Lower lobe of right lung (tissue), 2 donors: ENCODE measurements at places on chromosomes 7 and 10. TPM values are rescaled to one million over a fixed set of nuclear protein-coding genes. Genes with fewer than 3 reads are reported as not detected.

The POU6F2 gene
- not detected for total RNA-seq

The JMJD1C gene
- 100.0 TPM for total RNA-seq

The CALHM3 gene
- not detected for total RNA-seq

The IQUB gene
- 3.2 TPM for total RNA-seq

GRCh38 chr10:5924889-5925288, 34.8 kb downstream of the FBH1 start:
- no peaks in the 10 kb centered on the region for H3K4me1 ChIP-seq
- DNase-seq: no peak
- no peaks in the 10 kb centered on the region for H3K27me3 ChIP-seq
- no peak overlapping the region for H3K27ac ChIP-seq
- peaks cover 100% of the 10 kb centered on the region for H3K36me3 ChIP-seq

GRCh38 chr7:39855325-39855674, 94.8 kb upstream of the CDK13 start:
- no peak overlapping the region for H3K27ac ChIP-seq
- H3K27me3 ChIP-seq: no peaks in the 10 kb centered on the region
- H3K4me1 ChIP-seq: no peaks in the 10 kb centered on the region
- H3K36me3 ChIP-seq: no peaks in the 10 kb centered on the region
- H3K4me3 ChIP-seq: peak overlapping the region; percentile 44

GRCh38 chr7:131570401-131570800, 14.0 kb upstream of the PODXL start:
- no peak overlapping the region for H3K27ac ChIP-seq
- no peaks in the 10 kb centered on the region for H3K27me3 ChIP-seq
- DNase-seq: no peak
- no peaks in the 10 kb centered on the region for H3K4me1 ChIP-seq
- no peaks in the 10 kb centered on the region for H3K36me3 ChIP-seq

The LIPN gene
- total RNA-seq: 1.6 TPM

DNA sequence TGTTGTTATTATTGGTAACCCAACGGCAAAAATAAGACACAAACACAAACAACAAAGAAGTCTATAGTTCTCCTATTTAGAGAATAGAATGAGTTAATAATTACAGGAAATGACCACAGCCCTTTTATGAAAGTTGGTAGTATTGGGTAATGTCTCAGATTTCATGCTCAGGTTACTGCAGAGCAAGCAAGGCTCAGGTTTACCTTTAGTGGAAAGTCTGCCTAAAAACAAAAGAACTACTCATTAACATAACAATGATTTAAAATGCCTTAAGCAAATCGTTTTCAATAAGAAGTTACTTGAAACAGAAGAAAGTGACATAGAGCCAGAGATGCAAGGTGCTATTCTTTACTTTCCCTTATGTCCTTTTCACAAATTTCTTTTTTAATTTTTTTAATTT, 441.2 kb downstream of the PLXDC2 start:
- DNase-seq: no peak
- H3K4me3 ChIP-seq: no peak overlapping the region
- no peaks in the 10 kb centered on the region for H3K27me3 ChIP-seq
- H3K27ac ChIP-seq: no peak overlapping the region
- H3K36me3 ChIP-seq: peaks cover 15% of the 10 kb centered on the region

DNA sequence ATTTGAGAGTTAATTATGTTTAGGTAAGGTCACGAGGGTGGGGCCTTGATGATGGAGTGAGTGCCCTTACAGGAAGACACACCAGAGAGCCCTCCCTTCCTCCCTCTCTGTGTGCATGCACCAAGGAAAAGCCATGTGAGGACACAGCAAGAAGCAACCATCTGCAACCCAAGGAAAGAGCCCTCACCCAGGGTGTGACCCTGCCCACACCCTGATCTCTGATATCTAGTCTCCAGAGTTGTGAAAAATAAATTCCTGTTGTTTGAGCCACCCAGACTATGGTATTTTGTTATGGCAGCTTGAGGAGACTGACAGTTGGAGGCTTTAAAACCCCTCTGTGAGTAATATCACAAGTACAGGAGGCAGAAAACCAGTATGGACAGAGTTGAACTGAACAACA, 15.0 kb upstream of the MCM10 start:
- H3K27ac ChIP-seq: no peak overlapping the region
- H3K36me3 ChIP-seq: peaks cover 1% of the 10 kb centered on the region
- no peaks in the 10 kb centered on the region for H3K4me1 ChIP-seq
- no peak overlapping the region for H3K4me3 ChIP-seq

- H3K27me3 ChIP-seq: no peaks in the 10 kb centered on the region
- H3K4me3 ChIP-seq: no peak overlapping the region
- H3K4me1 ChIP-seq: no peaks in the 10 kb centered on the region
- no peaks in the 10 kb centered on the region for H3K36me3 ChIP-seq
- no peak for DNase-seq
Observed at GRCh38 chr10:106384496-106384895, 780.0 kb downstream of the SORCS1 start.

DNA sequence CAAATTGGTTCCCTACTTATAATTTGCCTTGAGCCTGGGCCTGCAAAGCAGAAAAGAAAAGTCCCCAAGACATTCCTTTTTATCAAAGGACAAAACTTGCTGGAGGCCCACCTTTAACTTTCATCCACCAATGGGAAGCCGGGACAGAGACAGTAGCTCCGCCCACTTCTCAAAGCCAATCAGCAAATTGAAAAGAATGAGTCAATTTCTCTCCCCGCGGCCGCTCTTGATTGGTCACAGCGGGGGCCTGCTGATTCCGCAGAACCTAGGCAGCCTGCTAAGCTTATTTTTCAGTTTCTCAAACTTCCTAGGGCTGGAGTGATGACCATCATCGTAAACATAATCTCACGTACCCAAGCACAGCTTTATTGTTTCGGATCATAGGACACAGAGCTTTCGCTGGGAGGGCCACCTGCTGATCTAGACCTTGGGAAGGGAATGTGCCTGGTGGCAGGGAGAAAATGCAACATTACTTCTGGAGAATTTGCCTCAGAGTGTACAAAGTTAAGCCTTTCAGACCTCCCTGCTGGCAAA, at the start of gene SLC13A4:
TSS of gene SLC13A4 (minus strand) at position 51 of the 534 bp plus-strand sequence. CDS start 690 bp downstream, outside the sequence.
- H3K27ac ChIP-seq: no peak within 1 kb of the TSS
- no peak within 1 kb of the TSS for H3K4me3 ChIP-seq
- H3K36me3 ChIP-seq: no peaks in the 10 kb centered on the region
- no peaks in the 10 kb centered on the region for H3K27me3 ChIP-seq

DNA sequence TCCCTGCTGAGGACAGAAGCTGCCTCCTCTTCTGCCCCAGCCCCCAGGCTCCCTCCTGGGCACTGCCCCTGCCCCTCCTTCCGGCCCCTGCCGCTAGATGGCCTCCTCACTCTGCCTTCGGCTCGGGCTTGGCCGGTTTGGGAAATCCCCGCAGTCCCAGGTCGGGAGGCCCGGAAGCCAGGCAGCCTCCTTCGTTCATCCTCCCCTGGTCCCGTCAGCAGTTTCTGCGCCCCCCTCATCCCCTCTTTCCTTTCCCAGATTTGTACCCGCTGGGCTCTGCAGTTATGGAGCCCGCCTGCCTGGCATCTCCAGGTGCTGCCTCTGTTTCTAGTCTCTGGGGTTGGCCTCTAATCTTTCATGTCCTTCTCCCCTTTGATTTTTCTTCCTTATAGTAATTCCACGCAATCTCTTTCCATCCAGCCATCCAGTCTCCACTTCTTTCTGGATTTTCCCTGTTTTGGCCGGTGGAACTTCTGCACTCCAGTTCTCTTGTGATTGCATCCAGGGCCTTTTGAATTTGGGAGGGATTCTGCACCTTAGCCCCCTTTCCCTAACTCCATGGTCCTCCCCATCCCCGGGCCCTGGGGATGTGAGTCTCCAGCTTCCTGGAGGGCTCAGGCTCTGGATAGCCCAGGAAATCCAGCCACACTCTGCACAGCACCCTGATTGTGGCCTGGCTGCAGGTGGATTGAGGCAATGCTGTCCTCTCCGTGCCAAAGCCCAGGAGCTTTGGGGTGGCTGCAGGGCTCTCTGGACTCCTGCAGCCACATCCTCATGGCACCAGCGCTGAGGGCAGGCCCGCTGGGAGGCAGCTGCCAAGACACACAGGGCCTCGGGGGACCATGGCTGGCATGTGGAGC, 3.3 kb upstream of the SHH start:
- H3K4me3 ChIP-seq: no peak overlapping the region
- peaks cover 58% of the 10 kb centered on the region for H3K27me3 ChIP-seq
- H3K4me1 ChIP-seq: peaks cover 12% of the 10 kb centered on the region
- peak; percentile 79 for DNase-seq

- peaks cover 70% of the 10 kb centered on the region for H3K36me3 ChIP-seq
- no peak overlapping the region for H3K27ac ChIP-seq
- H3K4me1 ChIP-seq: no peaks in the 10 kb centered on the region
- H3K27me3 ChIP-seq: no peaks in the 10 kb centered on the region
- DNase-seq: no peak
- H3K4me3 ChIP-seq: no peak overlapping the region
Observed at GRCh38 chr10:5732141-5732540, 47.5 kb downstream of the TASOR2 start.

The PHYHIPL gene
- total RNA-seq: not detected

GRCh38 chr10:103852189-103852711, 3.1 kb downstream of the SH3PXD2A start:
- no peaks in the 10 kb centered on the region for H3K27me3 ChIP-seq
- H3K4me3 ChIP-seq: no peak overlapping the region
- DNase-seq: no peak
- peak overlapping the region; percentile 48 for H3K27ac ChIP-seq
- no peaks in the 10 kb centered on the region for H3K36me3 ChIP-seq

The MMD2 gene
- total RNA-seq: not detected

- H3K27me3 ChIP-seq: no peaks in the 10 kb centered on the region
- H3K27ac ChIP-seq: no peak overlapping the region
- no peak overlapping the region for H3K4me3 ChIP-seq
- H3K36me3 ChIP-seq: no peaks in the 10 kb centered on the region
Observed at GRCh38 chr7:154178895-154179294, 126.7 kb downstream of the DPP6 start.

- H3K4me3 ChIP-seq: no peak overlapping the region
- H3K36me3 ChIP-seq: no peaks in the 10 kb centered on the region
- H3K27ac ChIP-seq: peak overlapping the region; percentile 26
- DNase-seq: no peak
Observed at GRCh38 chr10:110399106-110399964, 94.6 kb upstream of the SMNDC1 start.

- DNase-seq: no peak
- peaks cover 32% of the 10 kb centered on the region for H3K27me3 ChIP-seq
- no peaks in the 10 kb centered on the region for H3K36me3 ChIP-seq
- no peak overlapping the region for H3K27ac ChIP-seq
- H3K4me1 ChIP-seq: no peaks in the 10 kb centered on the region
Observed at GRCh38 chr10:110664483-110665420, 20.6 kb downstream of the RBM20 start.

DNA sequence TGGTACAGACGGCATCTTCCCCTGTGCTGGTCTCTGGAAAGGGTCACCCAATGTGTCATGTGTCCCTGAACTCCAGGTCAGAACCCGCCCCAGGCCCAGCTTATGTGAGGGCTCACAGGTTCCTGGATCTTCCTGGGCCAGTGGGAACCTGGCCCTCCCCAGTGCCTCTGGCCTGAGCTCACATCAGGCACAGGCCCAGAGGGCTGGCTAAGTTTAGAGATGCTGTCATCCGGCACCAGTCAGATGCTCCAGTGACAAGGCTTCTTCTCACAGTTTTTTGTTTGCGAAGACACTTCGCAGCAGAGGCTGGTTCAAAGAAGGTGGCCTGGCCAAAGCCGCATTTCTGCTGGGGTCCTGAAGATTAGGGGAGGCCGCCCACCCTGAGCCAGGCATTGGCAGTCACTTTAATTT, 11.8 kb downstream of the CAMK2B start:
- DNase-seq: no peak
- peaks cover 12% of the 10 kb centered on the region for H3K4me1 ChIP-seq
- H3K27ac ChIP-seq: no peak overlapping the region
- H3K36me3 ChIP-seq: no peaks in the 10 kb centered on the region

- H3K4me1 ChIP-seq: peaks cover 34% of the 10 kb centered on the region
- DNase-seq: no peak
- peaks cover 7% of the 10 kb centered on the region for H3K36me3 ChIP-seq
- H3K4me3 ChIP-seq: no peak overlapping the region
Observed at GRCh38 chr7:95429241-95429990, 5.4 kb downstream of the PON2 start.

The HOXA10 gene
- 0.38 TPM for total RNA-seq

DNA sequence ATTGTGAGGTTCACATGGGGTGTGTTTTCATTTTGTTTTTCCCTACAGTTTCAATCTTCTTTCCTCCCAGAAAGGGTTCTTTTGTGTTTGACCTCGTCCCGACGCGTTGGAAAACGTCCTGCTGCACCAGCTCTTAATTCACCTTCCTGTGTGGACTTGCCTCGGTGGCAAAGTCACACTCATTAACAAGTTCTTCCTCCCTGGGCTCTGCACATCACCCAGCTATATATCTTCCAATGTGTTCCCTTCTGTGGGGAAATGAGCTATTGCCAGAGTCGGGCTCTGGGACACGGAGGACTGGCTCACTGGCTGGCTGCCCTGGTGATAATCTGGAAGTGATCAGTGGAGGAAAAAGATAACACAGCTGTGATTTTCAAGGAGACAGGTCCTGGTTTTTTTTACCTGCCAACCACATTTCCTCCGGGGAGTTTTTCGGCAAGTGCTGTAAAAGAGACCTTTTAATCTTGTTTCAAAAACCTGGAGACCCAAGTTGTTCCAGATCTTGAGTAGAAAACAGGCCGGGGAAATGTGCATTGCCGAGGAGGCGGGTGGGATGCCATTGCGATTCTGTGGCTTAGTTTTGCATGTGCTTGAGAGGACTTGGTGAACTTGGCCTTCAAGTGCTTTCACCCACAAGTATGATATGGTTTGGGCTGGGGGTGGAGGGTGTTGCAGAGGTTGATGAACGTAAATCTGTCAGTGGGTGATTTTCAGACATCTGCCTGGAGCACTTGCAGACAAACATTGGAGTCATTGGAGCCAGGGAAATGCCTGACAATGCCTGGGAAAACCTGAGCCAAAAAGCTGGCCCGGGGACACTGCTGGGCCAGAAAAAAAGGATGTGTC, 96.5 kb upstream of the CREB5 start:
- DNase-seq: no peak

The MCM10 gene
- total RNA-seq: 0.38 TPM

The FRG2B gene
- not detected for total RNA-seq

GRCh38 chr10:88962336-88962735, 9.8 kb upstream of the ACTA2 start:
- no peak overlapping the region for H3K27ac ChIP-seq
- H3K36me3 ChIP-seq: no peaks in the 10 kb centered on the region
- H3K4me3 ChIP-seq: no peak overlapping the region
- DNase-seq: no peak
- peaks cover 15% of the 10 kb centered on the region for H3K4me1 ChIP-seq
- H3K27me3 ChIP-seq: no peaks in the 10 kb centered on the region
